ENCODE measurements at places on chromosomes 12 and 14.
A peak's percentile ranks its signal among the peaks of the same experiment; 100 is the strongest.

DNA sequence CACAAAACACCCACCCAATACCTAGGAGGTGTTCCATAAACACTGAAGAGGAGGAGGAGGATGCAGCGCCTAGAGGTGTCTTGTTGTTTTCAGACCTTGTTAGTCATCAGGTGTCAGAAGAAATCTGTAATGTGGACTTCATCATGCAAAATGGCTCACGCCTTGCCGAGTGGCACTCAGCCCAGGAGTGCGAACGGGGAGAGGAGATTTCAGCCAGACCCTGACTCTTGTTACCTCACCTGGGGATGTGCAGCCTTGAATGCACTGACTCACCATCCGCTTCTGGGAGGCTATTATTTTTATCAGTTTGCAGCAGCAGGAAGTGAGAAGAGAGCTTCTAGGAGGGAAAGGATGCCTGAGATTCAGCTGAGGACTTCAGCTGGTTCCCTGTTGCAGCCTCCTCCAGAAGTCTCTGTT lies 48.2 kb upstream of the PLXNC1 start:
- no peak for DNase-seq

- DNase-seq = no peak
Observed at GRCh38 chr12:16361142-16361783, 13.8 kb downstream of the MGST1 start.

DNA sequence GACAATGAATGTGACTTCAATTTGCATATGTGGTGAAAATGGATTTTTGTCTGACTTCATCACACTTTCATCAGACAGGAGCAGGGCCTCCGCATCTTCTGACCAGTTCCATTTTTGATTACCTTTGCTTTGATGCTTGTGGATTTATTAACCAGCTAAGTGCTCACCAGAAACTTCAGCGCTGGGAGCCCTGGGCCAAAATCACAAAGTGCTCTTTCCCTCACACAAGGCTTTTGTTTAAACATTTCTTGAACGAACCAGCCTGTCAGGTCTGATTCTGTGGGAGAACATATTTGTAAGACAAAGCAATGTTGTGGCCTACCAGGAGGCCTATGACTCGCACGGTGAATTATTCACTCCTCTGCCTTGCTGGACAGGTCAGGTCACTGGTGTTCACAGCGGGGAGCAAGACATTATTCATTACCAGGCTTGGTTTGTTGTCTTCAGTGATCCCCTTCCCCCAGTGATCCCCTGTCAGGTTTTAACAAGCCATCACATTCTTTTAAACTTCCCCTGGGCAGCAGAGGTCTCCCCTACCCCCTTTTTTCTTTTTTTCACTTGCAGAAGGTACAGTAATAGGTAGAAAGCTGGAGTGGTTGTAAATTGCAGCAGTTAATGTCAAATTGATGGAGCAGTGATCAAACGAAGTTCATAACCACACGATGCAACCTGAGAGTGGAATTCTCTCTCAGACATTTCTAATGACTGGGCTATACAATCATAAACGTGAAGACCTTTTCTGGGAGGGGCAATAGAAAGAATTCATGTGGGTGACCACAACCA lies 167.5 kb upstream of the PRICKLE1 start:
- DNase-seq = peak; percentile 99

- no peak for DNase-seq
Observed at GRCh38 chr14:81260732-81261131, 40.0 kb upstream of the GTF2A1 start.

DNA sequence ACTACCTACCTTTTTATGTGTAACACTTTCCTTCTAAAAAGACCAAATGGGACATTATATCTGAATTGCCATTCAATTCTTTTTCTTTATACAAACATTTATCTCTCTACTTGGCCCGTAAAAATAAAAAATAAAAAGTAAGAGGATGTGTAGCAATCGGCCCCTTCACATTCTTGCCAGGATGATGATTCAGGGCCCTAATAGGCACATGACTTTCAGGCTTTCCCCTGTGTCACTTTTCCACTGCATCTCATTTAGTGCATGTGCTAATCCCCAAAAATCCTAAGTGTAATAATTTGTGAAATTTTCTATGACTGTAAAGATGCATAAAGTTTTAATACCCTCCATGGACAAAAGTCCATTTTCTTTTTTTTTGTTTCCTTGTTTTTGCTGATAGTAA lies 23.0 kb upstream of the ATP2B1 start:
- DNase-seq = no peak

DNA sequence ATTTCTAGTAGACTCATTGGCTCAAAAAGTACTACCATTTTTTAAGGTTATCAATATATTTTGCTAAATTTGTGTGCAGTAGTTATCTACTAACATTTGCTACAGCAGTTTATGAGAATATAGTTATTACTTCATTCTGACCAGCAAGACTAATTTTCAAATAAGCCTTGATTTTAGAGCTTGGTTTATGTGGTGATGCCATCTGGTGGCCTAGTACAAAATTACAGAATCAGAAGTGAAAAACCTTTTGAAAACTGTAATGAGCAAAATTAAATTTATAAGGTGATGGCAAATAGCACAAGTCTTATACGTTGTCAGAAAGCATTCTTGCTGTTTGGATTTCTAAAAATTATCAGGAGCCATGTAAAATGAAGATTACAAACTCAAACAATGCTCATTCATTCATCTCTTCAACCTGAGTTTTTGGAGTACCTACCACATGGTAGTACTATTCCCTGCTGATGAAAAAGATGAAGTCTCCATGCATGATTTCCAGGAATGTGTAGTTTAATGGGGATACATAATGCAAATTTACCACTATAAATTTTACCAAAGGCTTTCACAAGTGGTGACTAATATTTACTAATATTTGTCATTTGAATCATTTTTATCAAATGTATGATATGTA lies 51.0 kb downstream of the MAGOHB start:
- DNase-seq = no peak

DNA sequence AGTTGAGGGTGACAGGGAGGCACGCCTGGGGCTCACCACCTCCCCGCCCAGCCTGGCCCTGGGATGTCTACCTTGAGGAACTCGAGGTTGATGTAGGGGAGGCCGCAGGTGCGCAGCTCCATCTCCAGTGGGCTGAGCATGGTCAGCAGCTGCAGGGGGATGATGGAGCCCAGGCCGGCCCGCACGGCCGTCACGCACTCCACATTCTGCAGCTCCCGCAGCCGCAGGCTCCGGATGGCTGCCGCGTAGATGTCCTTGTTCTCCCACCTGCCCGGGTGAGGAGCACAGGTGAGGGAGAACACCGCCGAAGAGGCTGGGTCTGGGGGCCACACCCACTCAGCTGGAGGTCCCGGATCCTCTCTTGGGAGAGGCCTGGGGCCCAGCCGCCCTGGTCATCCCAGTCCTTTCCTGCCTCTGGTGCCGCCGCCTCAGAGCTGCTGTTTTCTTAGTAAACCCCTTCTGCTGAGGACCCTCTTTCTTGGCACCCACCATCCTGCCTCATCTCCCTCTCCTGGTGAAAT lies 38.2 kb downstream of the TRAFD1 start:
- no peak for DNase-seq
